ENCODE measurements at places on chromosomes 3 and 15.
A peak's percentile ranks its signal among the peaks of the same experiment; 100 is the strongest.

GRCh38 chr3:131560795-131561194, 58.0 kb upstream of the MRPL3 start:
- DNase-seq: no peak

- no peak for DNase-seq
Measured at GRCh38 chr15:23764306-23764705, 77.2 kb upstream of the NDN start.

DNA sequence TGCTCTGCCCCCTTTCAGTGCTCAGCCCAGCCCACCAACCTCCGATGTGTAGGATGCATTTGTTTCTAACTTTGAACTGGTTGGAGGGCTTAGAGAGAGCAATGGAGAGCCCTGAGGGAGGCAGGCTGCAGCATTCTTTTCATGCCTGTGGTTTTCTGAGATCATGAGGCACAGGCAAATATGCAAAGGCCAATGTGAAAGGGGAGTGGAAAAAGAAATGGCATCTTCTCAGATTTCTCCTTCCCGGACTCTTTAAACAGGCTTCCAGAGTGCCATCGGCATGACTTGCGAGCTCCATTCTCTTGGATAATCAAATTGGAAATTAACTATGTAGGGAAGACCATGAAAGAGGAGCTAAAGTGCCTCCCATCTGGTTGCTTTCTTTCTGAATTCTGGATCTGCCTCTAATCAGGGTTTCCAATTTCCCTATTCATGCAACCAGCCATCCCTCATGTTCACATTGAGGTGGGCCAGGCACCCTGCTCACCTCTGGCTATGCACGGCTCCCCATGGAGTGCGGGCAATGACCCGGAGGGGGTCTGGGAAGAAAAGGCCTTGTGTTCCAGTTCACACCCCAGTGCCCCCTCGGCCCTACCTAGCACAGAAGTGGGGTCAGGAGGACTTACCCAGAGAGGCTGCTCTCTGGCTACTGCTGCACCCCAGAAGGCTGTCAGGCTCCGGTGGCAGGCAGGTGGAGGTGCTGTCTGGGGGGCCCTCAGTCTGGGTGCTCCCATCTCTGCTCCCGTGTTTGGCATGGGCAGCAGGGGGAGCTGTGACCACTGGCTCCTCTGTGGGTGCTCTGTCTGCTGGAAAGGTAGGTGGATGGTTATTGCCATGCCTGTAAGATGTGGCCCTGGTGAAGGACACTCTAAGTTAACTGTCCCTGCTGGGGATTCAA, 16.1 kb downstream of the AMOTL2 start:
- DNase-seq: no peak

GRCh38 chr3:105722943-105723556, 145.8 kb downstream of the CBLB start:
- no peak for DNase-seq

DNA sequence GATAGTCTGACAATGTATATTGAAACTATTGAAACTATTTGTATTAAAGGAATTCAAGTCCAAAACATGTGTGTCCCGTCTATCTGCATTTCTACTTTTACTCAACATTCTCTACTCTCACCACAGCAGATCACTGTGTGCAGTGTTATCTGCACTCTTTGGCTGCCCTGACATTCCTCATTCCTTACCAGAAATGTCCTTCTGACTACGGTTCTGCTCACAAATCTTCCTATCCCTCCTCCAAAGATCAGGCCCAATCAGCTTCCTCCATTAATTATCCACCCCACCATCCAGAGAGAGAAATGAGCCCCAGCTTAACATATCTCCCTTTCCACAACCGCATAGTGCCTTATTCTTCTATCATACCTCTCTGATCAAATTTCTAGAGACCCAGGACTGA, 94.7 kb downstream of the TBL1XR1 start:
- DNase-seq: no peak

- DNase-seq: peak; percentile 72
Measured at GRCh38 chr15:66946578-66947164, 118.7 kb upstream of the SMAD3 start.

DNA sequence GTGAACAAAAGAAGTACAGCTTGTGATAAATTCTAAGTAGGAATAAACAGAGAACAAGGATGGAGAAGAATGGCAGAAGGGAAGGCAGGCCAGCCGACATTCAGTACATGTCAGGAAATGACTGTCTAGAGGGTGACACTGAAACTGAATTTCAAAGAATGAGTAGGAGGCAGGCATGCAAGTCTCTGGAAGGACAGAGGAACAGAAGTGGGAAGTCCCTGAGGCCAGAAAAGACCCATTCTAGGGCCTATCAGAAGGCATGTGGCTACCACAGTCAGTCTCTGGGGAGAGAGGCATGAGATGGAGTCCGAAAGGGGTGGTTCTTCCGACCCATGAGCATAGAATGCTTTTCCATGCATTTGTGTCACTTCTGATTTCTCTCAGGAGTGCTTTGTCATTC, 243.5 kb upstream of the UBE2E2 start:
- no peak for DNase-seq

DNA sequence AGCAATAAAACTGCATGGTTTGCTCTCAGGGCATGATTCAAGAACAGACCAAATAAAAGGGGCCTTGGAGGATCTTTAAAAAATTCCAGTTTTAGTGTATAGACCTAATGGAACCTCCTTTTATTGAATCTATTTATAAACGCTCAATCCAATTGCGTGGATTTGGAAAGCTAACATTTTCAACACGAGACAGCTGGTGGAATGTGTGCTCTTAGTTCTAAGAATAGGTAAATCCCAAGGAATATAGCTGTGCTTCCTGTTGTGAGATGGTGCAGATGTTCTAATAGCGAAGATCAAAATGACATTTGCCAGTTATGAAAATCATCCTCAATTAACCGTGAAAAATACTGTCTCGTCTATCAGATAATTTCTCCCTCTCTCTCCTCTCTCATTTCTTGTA, 192.5 kb downstream of the ATP10A start:
- no peak for DNase-seq

- DNase-seq: no peak
Measured at GRCh38 chr3:24004171-24004938, 59.3 kb downstream of the NR1D2 start.

DNA sequence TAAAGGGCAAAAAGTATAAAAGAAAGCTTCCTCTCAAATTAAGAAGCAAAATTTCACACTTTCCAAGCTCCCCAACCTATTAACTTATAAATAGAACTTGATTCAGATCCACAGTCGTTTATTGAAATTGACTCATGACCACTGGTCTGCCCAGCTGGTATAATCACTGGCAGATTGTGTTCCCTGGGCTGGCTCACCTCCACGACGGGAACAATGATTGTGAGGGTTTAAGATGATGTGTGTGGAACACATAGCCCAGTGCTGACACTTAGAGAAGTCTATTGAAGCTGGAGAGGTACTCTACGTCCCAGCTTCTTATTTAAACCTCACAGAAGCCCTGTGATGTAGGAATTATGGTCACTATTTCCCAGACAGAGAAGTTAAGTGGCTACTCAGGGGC, 90.4 kb downstream of the MB21D2 start:
- no peak for DNase-seq

DNA sequence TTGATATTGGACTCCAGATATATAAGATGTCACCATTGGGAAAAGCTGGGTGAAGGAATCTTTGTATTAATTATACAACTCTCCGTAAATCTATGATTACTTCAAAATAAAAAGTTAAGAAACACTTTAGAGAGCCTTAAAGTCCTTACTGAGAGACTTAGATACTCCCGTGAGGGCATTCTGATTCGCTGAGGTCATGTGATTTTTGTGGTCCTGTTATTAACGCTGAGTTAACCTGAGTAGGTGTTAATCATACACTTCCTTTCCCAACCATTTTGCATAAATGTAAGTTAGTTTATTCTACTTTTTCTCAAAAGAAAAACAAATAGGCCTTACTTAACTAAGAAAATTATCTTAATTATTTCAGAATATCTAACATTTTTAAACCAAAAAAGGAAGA, 67.1 kb upstream of the LMOD3 start:
- DNase-seq: no peak
